NCI-H82 (cell line): ENCODE measurements at places on chromosomes 6 and 20.

DNA sequence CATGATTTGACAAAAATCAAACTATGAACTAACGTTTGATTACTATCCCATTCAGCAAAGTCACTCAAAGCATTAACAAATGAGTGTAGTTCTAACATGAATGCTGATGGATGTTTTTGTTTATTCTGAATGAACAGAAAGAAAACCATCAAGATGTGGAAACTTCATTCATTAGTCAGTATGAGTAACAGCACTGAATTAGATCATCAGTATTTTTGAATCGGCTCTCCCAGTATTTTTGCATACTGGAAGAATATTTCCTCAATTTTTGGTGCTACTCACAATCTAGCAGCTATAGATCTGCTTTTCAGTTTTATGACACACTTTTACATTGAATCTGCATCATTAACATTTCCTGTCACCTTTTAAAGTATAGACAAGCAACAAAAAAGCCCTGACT lies 63.8 kb upstream of the CD83 start:
- no peak for DNase-seq

DNA sequence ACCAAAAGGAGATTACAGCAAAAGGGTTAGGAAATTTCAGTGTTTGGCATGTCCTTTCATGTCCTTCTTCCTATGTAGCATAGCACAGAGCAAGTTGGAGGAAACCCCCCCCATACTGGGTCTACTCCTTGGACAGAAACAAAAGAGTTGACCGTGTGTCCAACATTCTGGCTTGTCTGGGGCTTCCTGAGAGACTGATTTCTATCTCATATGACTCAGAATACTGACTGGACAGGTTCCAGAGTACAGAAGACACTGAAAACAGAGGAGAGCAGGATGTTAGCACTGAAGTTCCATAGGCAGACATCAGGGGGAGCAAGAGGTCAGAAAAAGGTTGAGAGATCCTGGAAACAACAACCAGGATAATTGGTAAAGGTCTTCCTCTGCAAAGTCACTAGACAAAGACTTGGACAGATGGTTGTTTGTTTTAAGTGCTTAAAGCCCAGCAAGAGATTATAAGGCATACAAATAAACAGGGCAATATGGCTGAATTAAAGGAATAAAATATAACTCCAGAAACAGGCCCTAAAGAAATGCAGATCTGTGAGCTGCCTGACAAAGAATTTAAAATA lies 48.4 kb downstream of the USP49 start:
- DNase-seq: peak; percentile 97

GRCh38 chr6:127100510-127101140 lies 17.8 kb upstream of the RSPO3 start:
- no peak for DNase-seq

GRCh38 chr20:33697129-33697528 lies 10.9 kb upstream of the E2F1 start:
- DNase-seq: no peak

DNA sequence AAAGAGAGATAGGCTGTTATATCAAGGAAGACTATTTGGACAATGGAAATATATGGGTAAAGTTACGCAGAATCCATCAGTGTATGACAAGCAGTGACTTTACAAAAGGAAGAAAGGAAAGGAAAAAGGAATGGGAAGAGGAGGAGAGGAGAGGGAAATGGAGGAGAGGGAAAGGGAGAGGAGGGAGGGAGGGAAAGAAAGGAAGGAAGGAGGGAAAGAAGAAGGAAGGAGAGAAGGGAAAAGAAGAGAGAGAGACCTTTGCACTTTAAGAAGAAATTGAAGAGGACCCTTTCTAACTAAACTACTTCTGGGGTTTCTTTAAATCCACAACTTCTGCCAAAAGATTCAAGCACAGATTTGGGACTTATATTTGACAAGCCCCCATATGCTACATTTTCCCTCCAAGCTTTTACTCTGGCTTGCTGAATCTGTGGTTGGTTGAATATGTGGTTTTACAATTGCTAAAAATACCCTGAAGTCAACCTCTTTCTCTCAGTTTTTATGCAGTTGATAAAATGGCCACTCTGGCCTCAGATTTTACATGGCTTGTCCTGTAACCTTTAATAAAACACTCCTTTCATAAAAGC lies 120.8 kb upstream of the RAB32 start:
- no peak for DNase-seq

GRCh38 chr6:128036808-128037570 lies 136.1 kb upstream of the THEMIS start:
- peak; percentile 15 for DNase-seq

DNA sequence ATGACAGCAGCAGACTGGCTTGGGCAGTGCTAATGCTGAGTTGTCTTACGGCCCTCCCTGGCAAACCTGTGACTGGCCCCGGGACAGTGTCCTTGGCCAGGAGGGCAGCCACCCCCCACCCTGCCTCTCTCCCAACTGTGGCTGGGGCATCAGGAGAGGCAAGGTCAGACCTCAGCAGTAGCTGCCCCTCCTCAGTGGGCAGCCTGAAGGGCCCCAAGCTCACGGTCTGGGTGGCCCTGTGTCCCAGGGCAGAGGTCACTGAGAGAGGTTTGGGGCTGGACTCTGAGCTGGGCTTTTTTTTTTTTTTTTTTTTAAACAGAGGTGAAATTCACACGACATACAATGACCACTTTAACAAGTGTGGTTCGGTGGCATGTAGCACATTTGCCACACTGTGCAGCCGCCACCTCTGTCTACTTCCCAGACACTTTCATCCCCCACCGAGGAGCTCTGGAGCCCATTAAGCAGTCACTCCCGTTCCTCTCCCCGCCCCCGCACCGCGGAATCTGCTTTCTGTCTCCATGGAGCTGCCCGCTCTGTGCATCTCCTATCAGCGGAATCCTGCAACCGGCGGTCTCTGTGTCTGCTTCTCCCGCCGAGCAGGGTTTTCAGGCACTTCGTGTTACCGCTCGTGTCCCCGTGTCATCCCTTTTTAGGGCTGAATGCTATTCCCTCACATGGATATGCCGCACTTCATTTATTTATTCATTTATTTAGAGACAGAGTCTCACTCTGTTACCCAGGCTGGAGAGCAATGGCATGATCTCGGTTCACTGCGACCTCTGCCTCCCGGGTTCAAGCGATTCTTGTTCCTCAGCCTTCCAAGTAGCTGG lies 67.9 kb upstream of the GATA5 start:
- DNase-seq: no peak

DNA sequence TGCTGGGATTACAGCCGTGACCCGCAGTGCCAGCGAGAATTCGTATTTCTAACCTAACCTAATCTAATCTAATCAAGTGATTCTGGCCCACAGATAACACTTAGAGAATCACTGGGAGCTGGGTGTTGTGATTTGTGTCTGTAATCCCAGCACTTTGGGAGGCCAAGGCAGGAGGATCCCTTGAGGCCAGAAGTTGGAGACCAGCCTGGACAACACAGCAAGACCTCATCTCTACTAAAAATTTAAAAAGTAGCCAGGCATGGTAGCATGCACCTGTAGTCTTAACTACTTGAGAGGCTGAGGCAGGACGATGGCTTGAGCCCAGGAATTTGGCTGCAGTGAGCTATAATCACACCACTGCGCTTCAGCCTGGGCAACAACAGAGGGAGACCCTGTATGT lies 21.4 kb upstream of the NCOA3 start:
- DNase-seq: no peak

DNA sequence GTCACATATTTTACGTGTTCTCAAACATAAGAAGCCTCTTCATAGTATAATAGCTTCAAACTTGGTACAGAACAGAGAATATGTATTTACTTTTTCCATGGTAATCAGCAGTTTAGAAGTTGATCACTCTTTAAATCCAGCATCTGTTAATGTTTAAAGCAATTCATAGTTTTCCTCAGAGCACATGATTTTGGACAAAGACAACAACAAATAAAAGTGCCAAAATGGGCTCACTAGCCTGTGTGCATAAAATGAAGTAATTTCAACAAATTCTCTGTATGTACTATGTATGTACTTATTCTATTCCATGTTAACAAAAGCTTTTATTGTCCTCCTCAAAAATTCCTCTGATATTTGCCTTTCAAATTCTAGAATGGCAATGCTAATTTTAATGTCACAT lies 38.1 kb upstream of the UST start:
- no peak for DNase-seq

DNA sequence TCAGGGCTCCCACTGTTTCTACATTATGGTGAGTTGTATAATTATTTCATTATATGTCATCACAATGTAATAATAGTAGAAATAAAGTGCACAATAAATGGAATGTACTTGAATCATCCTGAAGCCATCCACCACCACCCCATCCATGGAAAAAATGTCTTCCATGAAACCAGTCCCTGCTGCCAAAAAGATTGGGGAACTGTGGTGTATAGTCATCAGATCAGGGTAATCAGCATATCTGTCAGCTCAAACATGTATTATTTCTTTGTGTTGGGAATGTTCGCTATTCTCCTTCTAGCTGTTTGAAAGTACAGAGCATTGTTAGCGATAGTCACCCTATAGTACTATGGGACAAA lies 33.8 kb upstream of the SLC22A23 start:
- no peak for DNase-seq

DNA sequence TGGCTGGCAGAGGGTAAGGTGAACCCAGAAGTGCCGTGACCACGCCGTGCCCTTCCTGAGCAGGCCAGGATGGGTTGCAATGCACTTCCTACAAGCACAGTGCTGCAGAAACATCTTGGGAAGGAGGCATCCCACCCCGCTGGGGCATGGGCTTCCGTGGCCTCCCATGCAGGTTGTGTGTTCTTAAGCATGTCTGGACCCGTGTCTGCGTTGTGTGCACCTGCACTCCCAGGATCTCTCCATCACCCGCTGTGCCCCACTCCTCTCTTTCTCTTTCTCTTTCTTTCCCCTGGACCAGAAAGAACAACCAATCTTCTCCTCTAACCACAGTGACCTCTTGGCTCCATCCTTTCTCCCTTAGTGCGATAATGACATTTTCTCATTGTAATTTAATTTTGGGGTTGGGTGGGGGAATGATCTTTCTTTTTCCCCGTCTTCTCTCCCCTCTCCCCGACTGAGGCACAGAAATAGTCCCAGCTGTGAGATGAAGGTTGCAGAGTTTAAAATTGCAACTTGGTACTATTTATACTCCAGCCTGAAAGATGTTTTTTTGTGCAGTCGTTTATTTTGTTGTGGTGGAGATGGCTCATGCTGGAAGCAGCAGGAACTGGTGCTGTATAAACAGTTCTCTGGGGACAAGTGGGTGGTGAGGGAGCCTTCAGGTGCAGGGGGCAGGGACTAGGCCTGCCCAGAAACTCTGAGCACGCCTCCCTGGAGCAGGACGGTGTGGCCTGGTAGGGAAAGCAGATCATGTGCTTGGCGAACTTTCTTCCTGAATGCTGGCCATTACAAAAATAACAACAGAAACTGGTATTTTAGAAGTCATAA lies 20.5 kb downstream of the BCAS4 start:
- DNase-seq: no peak

- DNase-seq: no peak
These were observed 265.9 kb upstream of the CDYL start for GRCh38 chr6:4510317-4510716.

- DNase-seq: no peak
These were observed 53.1 kb upstream of the SNX9 start for GRCh38 chr6:157769776-157770426.

DNA sequence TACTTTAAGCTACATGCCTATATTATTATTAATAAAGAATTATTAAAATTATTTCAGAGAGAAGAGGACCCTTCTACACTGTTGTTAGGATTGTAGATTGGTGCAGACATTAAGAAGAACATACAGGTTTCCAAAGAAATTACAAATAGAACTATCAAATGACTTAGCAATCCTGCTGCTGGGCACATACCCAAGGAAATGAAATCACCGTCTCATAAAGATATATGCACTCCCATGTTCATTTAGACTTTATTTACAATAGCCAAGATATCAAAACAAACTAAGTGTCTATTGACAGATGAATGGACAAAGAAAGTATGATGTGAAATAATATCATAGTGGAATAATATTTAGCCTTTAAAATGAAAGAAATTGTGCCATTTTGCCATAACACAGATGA lies 687.7 kb upstream of the POU3F2 start:
- DNase-seq: no peak

DNA sequence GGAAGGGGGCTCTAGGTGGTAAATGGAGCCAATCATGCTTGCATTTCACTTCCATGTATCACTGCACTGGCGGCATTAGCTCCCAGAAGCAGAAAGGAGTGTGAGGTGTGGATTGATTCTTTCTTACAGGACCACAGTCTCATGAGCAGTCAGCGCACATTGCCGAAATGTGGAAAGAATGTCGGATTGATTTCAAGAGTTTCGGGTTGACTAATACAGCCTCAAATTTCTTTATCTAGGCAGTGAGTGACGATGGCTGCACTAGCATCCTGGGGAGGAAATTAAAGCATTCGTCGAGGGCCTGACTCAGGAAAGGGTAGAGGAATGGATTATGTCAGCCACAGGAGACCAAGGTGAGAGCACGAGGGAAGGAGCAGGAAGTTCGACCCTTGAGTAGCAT lies 222.8 kb upstream of the CDYL start:
- no peak for DNase-seq

DNA sequence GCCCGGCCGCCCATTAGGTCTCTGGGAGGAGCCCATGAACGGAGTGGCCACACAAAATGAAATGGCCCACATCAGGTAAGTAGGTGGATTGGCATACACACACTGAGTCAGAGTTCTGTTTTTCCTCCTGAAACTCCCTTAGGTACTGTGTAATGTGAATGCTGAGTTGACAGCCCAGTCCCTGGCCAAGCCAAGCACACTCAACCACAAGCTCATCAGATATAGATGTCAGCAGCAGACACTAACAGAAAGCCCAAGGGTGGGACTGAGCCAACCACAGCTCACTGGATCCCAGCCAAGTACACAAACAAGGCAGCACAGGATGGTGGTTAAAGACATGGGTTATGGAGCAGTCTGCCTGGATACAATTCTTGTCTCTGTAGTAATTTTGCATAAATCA lies 403.4 kb downstream of the GJA1 start:
- DNase-seq: no peak

- no peak for DNase-seq
These were observed 53.7 kb downstream of the RPS12 start for GRCh38 chr6:132868057-132868456.

- peak; percentile 10 for DNase-seq
These were observed 187.1 kb upstream of the MAN1A1 start for GRCh38 chr6:119536666-119537065.

DNA sequence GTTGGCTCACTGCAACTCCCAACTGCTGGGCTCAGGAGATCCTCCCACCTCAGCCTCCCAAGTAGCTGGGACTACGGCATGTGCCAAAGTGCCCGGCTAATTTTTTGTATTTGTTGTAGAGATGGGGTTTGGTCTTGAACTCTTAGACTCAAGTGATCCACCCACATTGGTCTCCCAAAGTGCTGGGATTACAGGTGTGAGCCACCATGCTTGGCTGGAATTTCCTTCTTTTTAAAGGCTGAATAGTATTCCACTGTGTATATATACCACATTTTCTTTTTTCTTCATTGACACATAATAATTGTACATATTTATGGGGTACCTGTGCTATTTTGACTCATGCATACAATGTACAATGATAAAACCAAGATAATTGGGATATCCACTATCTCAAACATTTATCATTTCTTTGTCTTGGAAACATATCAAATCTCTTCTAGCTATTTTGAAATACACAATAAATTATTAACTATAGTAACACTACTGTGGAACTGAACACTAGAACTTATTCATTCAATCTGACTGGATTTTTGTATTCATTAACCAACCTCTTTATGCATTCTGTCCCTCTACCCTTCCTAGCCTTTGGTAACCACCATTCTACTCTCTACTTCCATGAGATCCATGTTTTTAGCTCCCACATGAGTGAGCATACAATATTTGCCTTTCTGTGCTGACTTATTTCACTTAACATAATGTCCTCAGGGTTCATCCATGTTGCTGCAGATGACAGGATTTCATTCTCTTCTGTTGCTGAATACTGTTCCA lies 7.8 kb downstream of the MDC1 start:
- no peak for DNase-seq
